Left renal cortex interstitium (tissue), 4 donors: ENCODE measurements at places on chromosomes 7 and 10. TPM values are rescaled to one million over a fixed set of nuclear protein-coding genes. Genes with fewer than 3 reads are reported as not detected.

Gene CTAGE4
- 3.5 TPM for polyA plus RNA-seq

- no peak for DNase-seq
These were observed 93.5 kb downstream of the DYNC1I1 start for GRCh38 chr7:95865716-95866371.

GRCh38 chr7:117210397-117210796, 112.5 kb downstream of the WNT2 start:
- DNase-seq = no peak

DNA sequence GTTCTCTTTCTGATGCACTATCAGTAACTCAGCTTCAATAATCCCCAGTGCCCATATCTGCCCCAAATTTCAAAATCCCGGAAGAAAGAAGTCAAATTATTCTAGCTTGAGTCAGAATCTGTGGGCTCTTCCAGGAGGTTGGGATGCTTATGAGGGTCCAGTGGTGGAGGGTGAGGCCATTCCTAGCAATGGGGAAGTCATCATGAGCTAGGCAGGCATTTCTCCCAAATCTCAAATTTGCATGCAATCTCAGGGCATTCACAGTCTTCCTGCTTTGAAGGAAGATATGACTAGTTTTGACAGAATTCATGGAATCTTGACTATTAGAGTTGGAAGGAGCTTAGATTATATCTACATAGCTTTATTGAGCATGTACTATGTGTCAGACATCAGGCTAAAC, 164.3 kb upstream of the AGK start:
- no peak for DNase-seq

DNA sequence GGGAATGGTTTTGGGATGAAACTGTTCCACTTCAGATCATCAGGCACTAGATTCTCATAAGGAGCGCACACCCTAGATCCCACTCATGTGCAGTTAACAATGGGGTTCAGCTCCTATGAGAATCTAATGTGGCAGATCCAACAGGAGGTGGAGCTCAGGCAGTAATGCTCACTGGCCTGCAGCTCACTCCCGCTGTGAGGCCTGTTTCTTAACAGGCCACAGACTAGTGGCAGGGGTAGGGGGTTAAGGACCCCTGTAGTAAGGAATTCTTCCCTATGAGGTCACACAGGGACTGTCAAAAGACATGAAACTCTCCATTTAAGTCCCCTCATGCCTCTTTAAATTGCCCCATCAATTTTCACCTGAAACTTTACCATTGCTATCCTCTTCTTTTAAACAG, 8.0 kb downstream of the HGF start:
- DNase-seq = no peak

DNA sequence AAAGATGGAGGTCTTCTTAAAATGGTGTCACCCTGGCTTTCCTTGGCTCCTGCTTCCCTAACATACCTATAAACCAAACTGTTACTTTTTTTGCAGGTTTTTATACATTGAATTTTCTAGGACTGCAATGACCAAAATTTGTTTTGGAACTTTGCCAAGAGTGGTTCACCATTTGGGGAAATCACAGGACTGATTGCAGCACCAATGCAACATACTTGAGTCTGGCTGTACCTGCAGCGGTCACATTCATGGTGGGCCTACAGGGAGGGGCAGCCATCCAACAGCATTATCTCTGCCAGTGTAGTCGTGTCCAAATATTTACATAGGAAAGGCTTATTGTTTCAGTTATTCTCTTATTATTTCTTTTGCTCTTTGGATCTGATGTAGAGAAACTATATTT, 69.0 kb downstream of the HACD1 start:
- DNase-seq = no peak

- no peak for DNase-seq
These were observed 123.9 kb downstream of the ZMIZ1 start for GRCh38 chr10:79192677-79193003.
